RCC 7860 (cell line): ENCODE measurements at places on chromosomes 1 and 21.

GRCh38 chr1:54310439-54311328 is 95.5 kb downstream of the SSBP3 start:
- no peak for DNase-seq

DNA sequence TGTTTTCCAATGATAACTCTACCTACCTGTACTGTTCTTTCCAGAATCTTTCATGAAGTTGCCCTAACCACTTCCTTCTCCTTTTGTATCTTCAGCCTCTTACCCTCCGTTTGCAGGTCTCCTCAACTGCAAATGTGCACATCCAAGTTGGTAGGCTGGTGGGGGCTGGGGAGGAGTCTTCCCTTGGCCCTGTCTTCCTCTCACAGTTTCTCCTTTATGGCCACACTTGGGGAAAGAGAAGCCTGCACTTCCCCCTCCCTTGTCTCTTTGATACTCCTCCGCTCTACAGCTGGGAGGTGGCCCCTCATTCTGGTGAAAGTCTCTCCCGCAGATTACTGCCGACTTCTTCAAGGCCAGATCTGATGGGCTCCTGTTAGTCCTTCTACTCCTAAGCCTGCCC is 26.9 kb upstream of the GPR88 start:
- no peak for DNase-seq

- DNase-seq = no peak
Observed at GRCh38 chr1:212283741-212284140, 1.5 kb upstream of the PPP2R5A start.

DNA sequence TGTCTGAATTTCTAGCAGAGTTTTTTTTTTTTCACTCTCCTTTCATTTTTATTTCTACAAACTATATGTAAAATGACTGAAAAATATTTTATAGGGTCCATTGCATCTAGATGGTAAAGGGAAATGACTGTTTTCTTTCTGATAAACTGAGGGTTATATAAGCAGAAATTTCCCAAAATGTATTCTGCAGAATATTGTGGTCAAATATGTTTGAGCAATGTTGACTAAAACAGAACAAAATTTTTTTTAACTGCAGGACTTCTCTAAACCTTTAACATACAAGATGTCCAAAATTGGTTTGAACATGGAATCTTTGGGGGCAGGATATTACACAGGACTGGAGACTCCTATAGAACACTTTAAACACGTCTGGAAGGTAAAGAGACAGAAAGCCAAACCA is 190.5 kb downstream of the TOMM20 start:
- no peak for DNase-seq

DNA sequence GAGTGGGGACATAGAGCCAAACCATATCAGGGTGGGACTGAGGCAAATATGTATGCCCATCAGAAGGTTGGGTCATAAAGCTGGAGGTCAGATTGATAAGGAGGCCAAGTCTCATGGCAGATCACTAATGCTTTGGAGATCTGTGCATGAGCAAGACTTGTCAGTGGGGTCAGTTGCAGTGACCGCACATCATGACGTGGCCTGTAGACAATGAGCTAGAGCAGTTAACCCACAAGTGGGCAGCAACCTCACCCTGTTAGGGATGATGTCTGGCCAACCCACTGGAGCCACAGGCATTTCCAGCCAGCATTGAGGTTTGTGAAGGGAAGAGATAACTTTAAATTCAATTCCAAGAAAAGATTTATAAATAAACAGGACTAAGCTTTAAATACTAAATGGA is 66.7 kb downstream of the XCL1 start:
- peak; percentile 87 for DNase-seq

GRCh38 chr1:31651766-31652165 is 7.1 kb upstream of the PEF1 start:
- no peak for DNase-seq

DNA sequence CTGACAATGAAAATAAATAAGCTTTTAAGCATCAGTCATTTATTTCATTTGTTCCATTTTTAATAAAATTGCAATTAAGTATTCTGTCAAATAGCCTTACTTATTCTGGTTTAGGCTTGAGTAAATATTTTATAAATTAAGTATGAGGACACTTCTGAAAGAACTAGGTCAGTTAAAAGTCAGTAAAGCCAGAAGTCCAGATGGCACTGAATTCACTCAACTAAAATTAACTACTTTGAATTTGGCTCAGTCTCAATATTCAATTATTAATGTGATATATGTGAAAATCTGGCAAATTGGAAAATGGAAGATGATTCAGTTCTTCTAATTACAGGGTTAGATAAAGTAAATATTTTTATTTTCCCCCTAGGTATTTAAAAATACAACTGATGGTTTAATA is 174.2 kb downstream of the BRINP3 start:
- DNase-seq = no peak

- DNase-seq = no peak
Observed at GRCh38 chr1:235557495-235557894, 53.2 kb upstream of the B3GALNT2 start.

- DNase-seq = peak; percentile 34
Observed at GRCh38 chr1:50974618-50974935, 4.5 kb downstream of the CDKN2C start.
